WTC11 (cell line): ENCODE measurements at places on chromosomes 2 and 18.

DNA sequence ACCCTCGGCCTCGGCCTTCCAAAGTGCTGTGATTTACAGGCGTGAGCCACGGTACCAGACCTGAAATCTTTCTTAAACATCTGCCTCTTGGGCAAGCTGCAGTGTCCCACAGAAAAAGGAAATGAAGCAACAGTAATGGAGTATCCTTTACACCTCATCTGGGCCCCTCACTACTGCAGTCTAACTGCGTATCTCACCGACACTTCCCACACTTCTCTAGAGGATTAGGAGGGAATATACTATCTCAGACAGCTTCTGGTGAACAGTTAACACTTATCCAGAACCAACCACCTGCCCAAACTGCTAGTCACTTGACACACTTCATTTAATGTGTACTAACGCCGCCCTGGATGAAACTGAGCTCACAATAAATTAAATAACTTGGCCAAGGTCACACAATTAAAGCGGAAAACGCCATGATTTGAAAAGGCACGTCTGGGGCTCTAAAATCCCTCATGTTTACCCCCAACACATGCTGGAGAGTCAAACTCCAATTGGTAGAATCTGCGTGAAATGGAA, 993 bp downstream of the COX7A2L start:
- DNase-seq, result no peak

- DNase-seq, result no peak
These were observed 3.2 kb downstream of the GPR17 start for GRCh38 chr2:127649100-127649611.

DNA sequence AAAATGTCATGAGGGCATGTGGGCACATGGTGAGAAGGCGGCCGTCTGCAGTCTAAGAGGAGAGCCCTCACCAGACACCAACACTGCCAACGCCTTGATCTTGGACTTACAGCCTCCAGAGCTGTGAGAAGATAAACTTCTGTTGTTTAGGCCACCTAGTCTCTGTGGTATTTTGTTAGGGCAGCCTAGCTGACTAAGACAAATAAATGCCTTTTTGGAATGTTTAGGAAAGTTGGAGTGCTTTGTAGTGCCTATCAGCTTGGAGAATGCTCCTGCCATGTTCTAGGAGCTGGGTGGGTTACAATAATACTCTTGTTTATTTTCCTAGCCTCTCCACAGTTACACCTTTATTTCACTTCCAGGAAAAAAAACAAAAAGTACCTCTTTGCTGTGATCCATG, 92.0 kb downstream of the SPP2 start:
- DNase-seq, result no peak

DNA sequence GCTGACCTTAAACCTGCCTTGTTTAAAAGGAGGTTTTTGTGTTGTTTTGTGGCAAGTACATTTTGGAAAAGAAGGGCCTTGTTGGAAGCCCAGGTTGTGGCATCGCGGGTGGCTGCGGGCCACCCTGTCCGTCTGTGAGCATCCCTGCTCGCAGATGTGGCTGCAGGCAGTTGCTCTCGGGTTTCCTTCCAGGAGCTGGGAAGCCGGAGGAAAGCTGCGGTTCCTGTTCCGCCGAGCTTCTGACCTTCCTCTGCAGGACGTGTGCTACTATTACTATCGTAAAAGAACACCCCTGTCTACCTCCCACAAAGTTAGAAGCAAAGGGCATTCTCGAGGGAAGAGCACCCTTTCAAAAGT, 766 bp downstream of the MFF start:
- DNase-seq, result peak; percentile 28
